ENCODE measurements at places on chromosomes 2 and 18.
A peak's percentile ranks its signal among the peaks of the same experiment; 100 is the strongest.

DNA sequence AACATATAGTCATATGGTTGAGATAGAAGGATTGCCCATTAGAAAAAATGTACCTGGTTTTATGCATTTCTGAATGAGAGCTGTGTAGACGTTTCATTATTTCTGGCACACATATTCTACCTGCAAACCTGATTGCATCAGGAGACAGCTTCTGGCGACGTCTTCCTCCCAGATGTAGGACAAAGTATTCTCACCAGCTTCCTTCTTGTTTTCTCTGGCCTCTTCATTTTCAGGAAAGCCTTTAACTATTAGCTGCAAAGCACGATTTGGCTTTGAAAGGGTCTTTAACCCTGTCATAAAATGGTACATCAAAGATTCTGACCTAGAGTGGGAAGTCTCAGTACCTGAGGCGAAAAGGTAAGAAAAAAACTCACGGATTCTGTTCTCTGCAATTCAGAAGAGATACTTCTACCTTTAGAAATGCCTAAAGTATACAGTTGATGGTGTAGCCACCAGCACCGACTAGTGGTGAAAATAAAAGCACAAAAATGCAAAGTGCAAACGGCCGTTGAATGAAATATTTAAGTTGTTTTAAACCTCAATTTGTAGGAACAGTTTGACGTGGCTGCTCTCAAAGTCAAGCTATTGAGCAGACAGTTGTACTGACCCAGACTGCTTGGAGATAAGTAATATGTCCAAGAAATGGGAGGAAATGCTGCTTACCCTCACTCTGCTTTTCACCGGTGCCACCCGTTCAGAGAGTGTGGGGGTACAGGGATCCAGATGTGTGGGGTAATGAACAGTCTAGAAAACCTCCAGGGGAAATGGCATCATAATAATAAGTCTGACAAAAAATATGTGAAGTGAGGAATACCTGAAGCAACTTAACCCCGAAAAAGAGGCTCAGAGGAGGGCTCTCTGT, 20.2 kb downstream of the IL18RAP start:
- DNase-seq = peak; percentile 86

GRCh38 chr2:190106783-190107182, 44.3 kb upstream of the MSTN start:
- DNase-seq = no peak

DNA sequence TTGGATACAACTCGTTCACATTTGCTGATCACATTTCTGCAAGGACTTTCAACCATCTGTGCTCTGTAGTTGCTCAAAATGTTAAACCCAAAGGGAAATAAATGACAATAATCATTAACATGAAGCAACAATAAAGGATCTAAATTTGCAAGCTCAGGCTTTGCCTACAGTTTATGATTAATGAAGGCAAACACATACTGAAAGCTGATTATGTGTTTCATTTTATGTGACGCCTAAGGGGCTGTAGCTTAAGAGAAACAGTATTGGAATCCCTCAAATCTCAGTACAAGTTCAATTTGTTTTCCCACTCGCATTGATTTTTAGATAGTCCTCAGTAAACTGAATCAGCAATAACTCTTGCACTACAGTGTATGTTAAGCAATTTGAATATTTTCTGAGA, 160.3 kb upstream of the FSIP2 start:
- DNase-seq = no peak

DNA sequence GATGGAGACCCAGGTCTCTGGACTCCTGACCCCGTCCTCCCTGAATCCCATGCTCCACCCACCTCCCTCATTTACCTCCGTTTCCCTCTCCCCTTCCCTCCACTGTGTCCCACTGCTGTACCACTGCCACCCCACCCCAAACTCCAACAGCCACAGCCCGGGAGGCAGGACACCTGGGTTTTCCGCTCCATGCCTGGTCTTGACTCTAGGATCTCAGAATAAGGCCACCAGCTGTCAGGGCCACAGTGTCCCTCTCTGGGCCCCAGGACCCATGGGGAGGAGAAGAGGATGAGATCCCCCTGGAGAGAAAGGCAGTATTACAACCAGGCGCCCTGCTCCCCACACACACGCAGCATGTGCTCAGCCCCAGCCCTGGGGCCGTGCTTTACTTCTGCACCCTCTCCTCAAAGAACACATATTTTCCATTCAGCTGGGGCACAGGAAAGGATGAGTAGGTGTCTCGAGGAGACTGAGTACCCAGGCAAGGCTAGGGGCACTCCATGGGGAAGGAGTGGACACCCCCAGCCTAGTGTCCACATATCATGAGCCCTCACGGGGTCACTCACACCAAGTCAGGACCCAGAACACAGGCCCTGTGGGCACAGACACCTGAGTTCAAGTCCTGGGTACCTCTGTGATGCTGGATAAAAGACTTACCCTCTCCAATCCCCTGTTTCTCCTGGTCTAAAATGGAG, 700 bp downstream of the RUFY4 start:
- no peak for DNase-seq

GRCh38 chr2:14428056-14428455, 204.5 kb upstream of the LRATD1 start:
- no peak for DNase-seq

- DNase-seq = no peak
Observed at GRCh38 chr18:26432651-26433424, 115.5 kb downstream of the KCTD1 start.

GRCh38 chr2:230739961-230740360, 27.3 kb downstream of the CAB39 start:
- no peak for DNase-seq

DNA sequence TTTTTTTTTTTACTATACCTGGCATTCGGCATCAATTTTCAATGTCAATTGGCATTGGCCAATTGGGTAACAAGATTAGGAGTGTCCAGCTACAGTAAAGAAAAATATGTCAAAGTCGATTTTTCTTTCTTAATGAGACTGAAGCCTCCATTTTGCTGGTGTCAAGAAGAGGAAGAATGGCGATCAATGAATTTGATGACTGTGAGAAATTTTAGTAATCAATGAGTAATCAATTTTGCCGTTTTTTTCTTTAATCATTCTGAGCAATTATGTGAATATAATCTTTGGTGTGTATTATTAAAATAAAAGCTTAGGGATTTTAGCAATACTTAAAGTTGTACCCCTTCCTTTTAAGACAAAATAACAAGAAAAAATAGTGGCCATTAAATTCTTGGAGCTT, 69.7 kb downstream of the TMEM200C start:
- no peak for DNase-seq

- DNase-seq = no peak
Observed at GRCh38 chr2:208017721-208018120, 7.6 kb downstream of the PLEKHM3 start.

DNA sequence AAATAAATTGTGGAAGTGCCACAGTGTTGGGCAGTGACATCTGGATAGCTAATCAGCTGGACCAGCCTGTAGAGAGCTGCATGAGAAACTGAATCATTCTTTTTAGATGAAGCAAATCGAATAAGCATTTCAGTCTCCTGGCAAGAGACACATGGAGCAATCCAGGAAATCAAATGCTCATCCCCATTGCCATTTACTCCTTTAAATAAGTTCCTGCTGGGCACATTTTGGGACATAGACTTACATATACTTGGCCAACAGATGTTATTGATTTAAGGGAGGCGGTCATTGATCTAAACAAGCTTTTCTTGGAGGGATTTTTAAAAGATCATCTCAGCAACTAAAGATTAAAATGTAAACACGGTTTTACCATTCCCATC, 307.1 kb downstream of the STK39 start:
- no peak for DNase-seq

DNA sequence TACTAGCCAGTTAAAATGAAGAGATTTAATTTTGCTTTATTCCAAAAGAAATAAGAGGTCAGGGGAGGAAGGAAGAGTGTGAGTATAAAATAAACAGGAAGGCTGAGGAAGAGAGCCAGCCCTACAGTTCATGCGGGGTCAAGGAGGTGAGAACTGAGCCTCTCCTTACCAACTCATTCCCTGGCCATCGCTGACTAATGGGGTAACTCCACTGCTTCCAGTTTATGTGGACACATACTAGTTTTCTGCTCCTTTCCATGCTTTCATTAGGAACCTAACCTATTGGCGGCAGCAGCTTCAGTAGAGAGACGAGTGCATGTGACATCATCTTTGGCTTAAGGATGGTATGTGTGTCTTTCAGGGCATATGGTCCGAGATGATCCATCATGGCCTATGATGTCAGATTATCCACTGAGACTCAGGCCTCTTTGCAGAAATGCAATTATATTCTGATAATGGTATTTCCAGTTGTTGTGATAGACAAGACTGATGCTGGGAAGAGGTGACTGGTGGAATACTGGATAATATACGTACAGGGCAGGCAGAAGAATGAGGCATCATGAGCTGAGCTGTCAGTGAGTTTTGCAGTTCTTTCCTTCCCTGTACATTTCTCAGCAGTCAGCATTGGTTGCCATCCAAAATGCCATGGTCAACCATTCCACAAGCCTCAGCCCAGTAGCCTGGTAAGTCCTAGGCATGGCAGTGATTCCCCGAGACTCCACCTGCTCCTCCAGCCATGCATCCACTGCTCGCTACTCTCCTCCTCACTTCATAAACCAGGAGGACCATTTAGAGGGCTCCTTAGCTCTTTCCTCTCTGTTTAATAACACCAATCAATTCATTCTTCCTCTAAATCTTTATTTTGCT, 184.6 kb upstream of the OSR1 start:
- peak; percentile 6 for DNase-seq

GRCh38 chr2:168970711-168971233, 60.4 kb downstream of the ABCB11 start:
- no peak for DNase-seq

- peak; percentile 69 for DNase-seq
Observed at GRCh38 chr2:207142461-207142860, 23.3 kb downstream of the KLF7 start.
